ENCODE measurements at places on chromosomes 6 and 20.

DNA sequence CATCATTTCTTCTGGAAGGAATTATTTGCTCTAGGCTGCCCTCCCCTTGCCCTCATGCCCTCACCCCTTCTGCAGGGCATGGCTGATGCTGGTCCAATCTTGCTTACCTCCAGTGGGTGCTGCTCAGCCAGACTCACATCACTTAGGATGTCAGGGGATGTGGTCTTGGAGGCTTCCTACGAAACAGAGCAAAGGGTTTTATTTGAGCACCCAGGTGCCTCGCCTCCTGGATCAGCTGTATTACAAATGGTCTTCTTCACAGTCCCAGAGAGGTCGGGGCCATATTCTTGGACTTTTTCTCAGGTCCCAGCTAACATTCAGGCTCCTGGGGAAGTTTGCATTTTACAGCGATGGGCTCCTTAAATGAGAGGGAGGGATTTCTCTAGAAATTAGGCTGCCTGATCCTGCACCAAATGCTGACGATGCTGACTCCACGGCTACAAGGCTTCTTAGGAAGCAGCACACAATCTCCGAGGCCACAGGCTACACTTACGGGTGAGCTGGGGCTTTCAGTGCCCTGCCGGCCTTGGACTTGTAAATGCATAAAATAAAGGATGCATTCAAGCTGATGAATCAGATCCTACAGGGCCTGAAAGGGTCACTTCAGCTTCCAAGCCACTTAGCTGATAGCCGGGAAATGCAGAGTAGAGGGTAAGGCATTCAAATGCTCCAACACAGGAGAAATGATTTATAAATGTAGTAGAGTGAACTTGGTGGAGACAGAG lies 159.8 kb upstream of the ECI2 start:
- no peak for DNase-seq

DNA sequence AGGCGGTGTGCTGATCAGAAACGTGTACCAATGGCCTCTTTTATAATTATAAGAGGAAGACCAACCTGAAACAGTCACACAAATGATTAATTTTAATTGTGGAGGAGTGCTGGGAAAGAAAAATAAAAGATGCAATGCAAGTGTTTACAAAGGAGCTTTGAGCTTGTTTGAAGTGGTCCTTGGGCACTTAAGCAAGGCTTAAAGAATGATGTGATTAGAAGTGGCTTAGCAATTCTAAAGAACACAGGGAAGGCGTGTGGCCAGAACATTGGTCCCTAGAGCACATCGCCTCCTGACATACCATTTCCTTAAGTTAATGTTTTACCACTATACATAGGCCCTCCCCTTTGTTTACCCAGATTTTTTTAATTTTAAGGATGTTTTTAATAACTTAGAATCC lies 26.1 kb downstream of the PTPN1 start:
- DNase-seq: no peak

DNA sequence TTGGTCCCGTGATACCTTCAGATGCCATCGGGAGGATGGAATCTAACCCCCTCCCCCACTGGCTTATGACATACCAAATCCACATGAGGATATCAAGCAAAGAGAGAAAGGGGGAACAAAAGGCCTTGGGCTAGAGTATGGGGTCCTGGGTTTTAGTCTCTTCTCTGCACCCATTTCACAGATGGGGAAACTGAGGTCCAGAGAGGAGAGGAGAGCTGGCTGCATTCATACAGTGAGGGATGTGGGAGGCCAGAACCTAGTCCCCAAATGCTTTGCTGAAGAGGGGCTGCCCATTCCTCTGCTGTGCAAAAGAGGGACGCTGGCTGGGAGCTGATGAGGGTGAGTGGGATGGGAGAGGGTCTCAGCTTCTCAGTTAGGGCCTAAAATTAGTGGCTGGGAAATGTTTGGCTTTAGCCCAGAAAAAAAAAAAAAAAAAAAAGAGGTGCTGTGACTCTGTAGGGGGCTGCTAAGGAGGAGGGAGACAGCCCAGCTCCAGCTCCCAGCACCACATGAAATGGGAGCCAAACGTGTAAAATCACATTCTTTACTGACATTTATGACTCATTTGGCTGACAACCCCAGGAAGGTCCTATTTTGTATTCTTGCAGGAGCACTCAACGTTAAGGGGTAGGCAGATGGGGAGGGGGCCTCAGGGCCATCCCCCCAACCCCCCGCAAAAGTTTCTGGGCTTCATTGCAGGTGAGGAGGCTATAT lies 11.9 kb downstream of the XKR7 start:
- no peak for DNase-seq

DNA sequence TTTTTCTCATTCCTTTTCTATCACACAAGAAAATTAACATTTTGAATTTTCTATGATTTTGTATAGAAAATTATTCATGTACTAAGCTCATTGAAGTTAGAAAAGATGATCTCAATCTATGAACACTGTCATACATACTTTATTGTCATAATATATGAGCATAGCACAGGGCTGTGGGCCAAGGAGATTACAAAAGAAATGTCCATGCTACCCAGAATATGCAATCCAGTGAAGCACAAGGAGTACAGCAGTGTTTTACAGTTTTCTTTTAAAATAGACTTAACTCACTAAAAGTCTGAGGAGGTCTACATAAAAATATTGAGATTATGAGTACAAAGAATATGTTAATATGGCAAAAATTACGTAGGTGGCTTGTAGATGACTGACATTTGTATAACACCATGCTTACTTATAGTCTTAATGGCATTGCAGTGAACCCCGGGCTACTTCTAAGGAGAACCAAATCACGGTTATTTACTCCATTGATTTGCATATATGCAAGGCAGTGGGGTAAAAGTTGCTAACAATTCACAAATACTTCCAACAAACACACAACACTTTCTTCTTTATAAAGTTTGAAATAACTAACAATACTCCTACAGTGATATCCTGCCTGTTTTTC lies 257.1 kb downstream of the BCKDHB start:
- no peak for DNase-seq

GRCh38 chr6:39048481-39049399 lies at the start of gene GLP1R:
GLP1R (plus strand) TSS chr6:39048781; CDS start chr6:39048841, 60 bp downstream.
- no peak for DNase-seq

GRCh38 chr20:38883081-38883980 lies 42.9 kb upstream of the FAM83D start:
- DNase-seq: no peak

DNA sequence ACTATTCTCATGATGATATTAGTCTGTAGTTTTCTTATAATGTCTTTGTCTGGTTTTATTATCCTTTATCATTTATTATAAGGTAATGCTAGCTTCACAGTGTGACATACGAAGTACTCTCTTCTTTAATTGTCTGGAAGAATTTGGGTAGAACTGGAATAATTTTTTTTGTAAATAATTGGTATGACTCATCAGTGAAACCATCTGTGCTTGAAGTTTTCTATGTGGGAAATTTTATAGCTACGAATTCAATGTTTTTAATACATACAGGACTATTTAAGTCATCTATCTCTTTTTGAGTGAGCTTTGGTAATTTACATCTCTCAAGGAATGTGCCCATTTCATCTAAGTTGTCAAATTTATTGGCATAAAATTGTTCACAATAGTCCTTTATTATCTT lies 86.3 kb downstream of the SOD2 start:
- DNase-seq: no peak

Measured in CD4-positive, alpha-beta T cell treated with Interferon alpha-2 for 1 hour (primary cell).